A549 treated with AZD2906 at 1 μM for 4 hours (cell line): ENCODE measurements at places on chromosomes 4 and X. TPM values are rescaled to one million over a fixed set of nuclear protein-coding genes. Genes with fewer than 3 reads are reported as not detected.

Gene MTTP
- 0.06 TPM in 1 of 5 replicates, not detected in the others for total RNA-seq

Gene TCEAL9
- total RNA-seq = 88.1 to 146 TPM (median 97.0 TPM) in 5 replicates

Gene BTK
- 0.09 to 0.32 TPM (median 0.13 TPM) in 5 replicates for total RNA-seq

Gene CNKSR2
- total RNA-seq = 1.6 to 2.6 TPM (median 2.1 TPM) in 5 replicates

Gene CFAP47
- not detected in 5 replicates for total RNA-seq

Gene ARSJ
- total RNA-seq = 3.4 to 5.3 TPM (median 3.7 TPM) in 5 replicates

Gene TMEM144
- 2.5 to 3.7 TPM (median 3.1 TPM) in 5 replicates for total RNA-seq

Gene NDNF
- total RNA-seq = not detected in 5 replicates

Gene PCDH7
- 0.10 to 0.17 TPM (median 0.11 TPM) in 5 replicates for total RNA-seq

Gene FAM149A
- 1.2 to 1.8 TPM (median 1.4 TPM) in 5 replicates for total RNA-seq

Gene PCSK1N
- 18.0 to 55.7 TPM (median 48.7 TPM) in 5 replicates for total RNA-seq

Gene STOX2
- total RNA-seq = 1.8 to 2.8 TPM (median 2.3 TPM) in 5 replicates

Gene SCLT1
- total RNA-seq = 4.6 to 7.0 TPM (median 5.4 TPM) in 5 replicates

Gene ZBTB49
- 1.9 to 2.6 TPM (median 2.4 TPM) in 5 replicates for total RNA-seq

Gene CD40LG
- not detected in 5 replicates for total RNA-seq

Gene KLB
- 0.08 to 0.15 TPM (median 0.14 TPM) in 5 replicates for total RNA-seq

Gene ZNF275
- 4.5 to 6.4 TPM (median 5.1 TPM) in 5 replicates for total RNA-seq

Gene RRH
- total RNA-seq = 0.06 to 0.14 TPM (median 0.11 TPM) in 3 of 5 replicates, not detected in the others

Gene SLC6A14
- not detected in 5 replicates for total RNA-seq

Gene TMPRSS11B
- total RNA-seq = not detected in 5 replicates

Gene ZNF732
- total RNA-seq = not detected in 5 replicates

Gene USP11
- 50.4 to 56.1 TPM (median 54.9 TPM) in 5 replicates for total RNA-seq

Gene SHROOM2
- 0.74 to 1.1 TPM (median 0.95 TPM) in 5 replicates for total RNA-seq

Gene IL13RA1
- total RNA-seq = 49.5 to 68.4 TPM (median 59.5 TPM) in 5 replicates

Gene SLIT2
- total RNA-seq = 0.02 to 0.03 TPM (median 0.03 TPM) in 3 of 5 replicates, not detected in the others

Gene NPY1R
- total RNA-seq = 0.06 to 0.18 TPM (median 0.10 TPM) in 5 replicates

Gene WAS
- total RNA-seq = 0.22 to 0.52 TPM (median 0.32 TPM) in 5 replicates

Gene UGT2A3
- 0.05 to 0.15 TPM (median 0.09 TPM) in 5 replicates for total RNA-seq

Gene BTC
- 0.89 to 1.8 TPM (median 1.3 TPM) in 5 replicates for total RNA-seq

Gene NDUFC1
- 70.9 to 83.6 TPM (median 74.3 TPM) in 5 replicates for total RNA-seq

Gene TCEAL3
- 15.9 to 23.3 TPM (median 17.0 TPM) in 5 replicates for total RNA-seq

Gene NIPAL1
- total RNA-seq = 0.37 to 0.79 TPM (median 0.72 TPM) in 5 replicates

Gene MTCP1
- total RNA-seq = 14.5 to 22.0 TPM (median 17.3 TPM) in 5 replicates

Gene DDX53
- total RNA-seq = not detected in 5 replicates

Gene PRR32
- total RNA-seq = not detected in 5 replicates

Gene CTAG1A
- not detected in 5 replicates for total RNA-seq

Gene SAGE1
- total RNA-seq = 0.02 to 0.03 TPM (median 0.03 TPM) in 4 of 5 replicates, not detected in the other

Gene HERC3
- 5.7 to 11.2 TPM (median 7.6 TPM) in 5 replicates for total RNA-seq

Gene SUPT20HL2
- not detected in 5 replicates for total RNA-seq

Gene SYTL4
- total RNA-seq = 1.8 to 3.3 TPM (median 2.5 TPM) in 5 replicates

Gene LGI2
- 0.07 to 0.14 TPM (median 0.10 TPM) in 5 replicates for total RNA-seq

Gene PF4V1
- total RNA-seq = not detected in 5 replicates

Gene CXorf58
- 0.07 to 0.22 TPM (median 0.13 TPM) in 4 of 5 replicates, not detected in the other for total RNA-seq

Gene GPR143
- 0.21 to 0.49 TPM (median 0.34 TPM) in 5 replicates for total RNA-seq

Gene SPANXN2
- total RNA-seq = not detected in 5 replicates

Gene CT45A5
- total RNA-seq = 0.08 to 0.13 TPM (median 0.09 TPM) in 3 of 5 replicates, not detected in the others

Gene PDLIM3
- total RNA-seq = 0.10 to 0.26 TPM (median 0.16 TPM) in 5 replicates

Gene ZNF157
- total RNA-seq = 0.03 to 0.04 TPM in 2 of 5 replicates, not detected in the others
